Activated naive CD8-positive, alpha-beta T cell treated with anti-CD3 and anti-CD28 coated beads, Interleukin-2, amount 10 ng/mL, durations not matched to agents 7 days and 5 days (primary cell): ENCODE measurements at places on chromosomes 12 and 14. TPM values are rescaled to one million over a fixed set of nuclear protein-coding genes. Genes with fewer than 3 reads are reported as not detected.

GPRC5A gene
- not detected for total RNA-seq

- H3K36me3 ChIP-seq, result peaks cover 15% of the 10 kb centered on the region
- DNase-seq, result no peak
- no peaks in the 10 kb centered on the region for H3K27me3 ChIP-seq
Measured at GRCh38 chr12:12614342-12614741, 2.7 kb downstream of the CREBL2 start.

- peaks cover 82% of the 10 kb centered on the region for H3K36me3 ChIP-seq
- no peaks in the 10 kb centered on the region for H3K27me3 ChIP-seq
- H3K4me3 ChIP-seq, result no peak overlapping the region
- no peak for DNase-seq
Measured at GRCh38 chr12:46238821-46239220, 30.0 kb downstream of the SLC38A1 start.

GRCh38 chr12:5586201-5586600 lies 154.3 kb downstream of the NTF3 start:
- H3K4me1 ChIP-seq, result no peaks in the 10 kb centered on the region
- no peak for DNase-seq
- no peak overlapping the region for H3K4me3 ChIP-seq

DNA sequence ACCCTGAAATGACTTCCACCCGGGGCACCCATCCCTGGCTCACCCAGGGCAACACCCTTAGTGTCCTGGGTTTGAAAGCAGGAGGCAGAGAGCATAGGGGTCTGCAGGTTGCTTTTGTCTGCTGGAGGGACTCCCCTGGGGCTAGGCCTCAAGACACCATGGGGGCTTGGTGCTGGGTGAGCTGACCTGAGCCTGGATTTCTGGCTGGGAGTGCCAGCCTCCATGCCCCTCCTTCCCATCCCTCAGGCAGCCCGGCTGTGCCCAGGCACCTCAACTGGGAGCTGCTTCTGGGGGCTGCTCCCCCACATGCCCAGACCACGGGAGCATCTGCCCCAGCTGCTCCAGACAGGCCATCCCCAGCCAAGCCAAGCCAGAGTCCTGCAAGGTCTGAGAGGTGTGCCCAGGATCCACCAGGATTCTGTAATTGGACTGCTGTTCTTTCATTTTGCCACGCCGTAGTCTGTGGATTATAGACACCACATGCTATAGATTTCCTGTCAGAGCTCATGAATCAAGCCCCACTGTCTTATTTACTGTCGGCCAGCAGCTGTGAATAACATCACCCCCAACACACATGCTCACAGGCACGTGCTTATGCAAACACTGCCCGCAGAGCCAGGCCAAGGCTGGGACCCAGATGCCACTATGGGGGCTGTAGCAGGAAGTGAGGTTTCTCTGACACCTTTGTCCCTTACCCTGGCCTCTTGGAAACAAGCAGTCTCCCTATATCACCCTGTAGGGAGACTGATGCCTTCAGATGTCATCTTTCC lies 29.4 kb upstream of the ESRRB start:
- peaks cover 22% of the 10 kb centered on the region for H3K27me3 ChIP-seq
- H3K4me1 ChIP-seq, result no peaks in the 10 kb centered on the region
- no peaks in the 10 kb centered on the region for H3K36me3 ChIP-seq
- H3K4me3 ChIP-seq, result no peak overlapping the region
- no peak for DNase-seq

DNA sequence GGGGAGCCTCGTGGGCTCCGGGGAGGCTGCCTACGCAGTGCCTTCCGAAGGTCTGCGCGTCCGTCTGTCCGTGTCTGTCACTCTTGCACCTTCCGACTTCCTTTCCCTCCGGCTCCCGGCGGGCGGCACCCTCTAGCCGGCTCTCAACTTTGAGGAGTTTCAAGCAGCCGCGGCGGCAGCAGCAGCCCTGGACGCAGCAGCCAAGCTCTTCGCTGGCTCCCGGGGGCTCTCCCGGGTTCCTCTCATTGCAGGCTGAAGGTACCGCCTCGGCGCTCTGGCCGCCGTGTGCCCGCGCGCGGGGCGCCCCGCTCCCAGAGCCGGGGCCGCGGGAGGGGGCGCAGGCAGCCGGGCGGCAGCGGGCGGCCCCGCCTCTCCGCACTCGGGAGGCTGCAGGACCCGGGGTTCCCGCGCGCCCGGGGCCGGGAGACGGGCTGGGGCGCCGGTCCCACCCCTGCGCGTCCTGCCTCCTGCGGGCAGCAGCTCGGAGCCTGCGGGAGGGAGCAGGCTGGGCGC lies at the start of the genes AMIGO2 and PCED1B:
Gene AMIGO2 (minus strand): TSS at position 492 of the 513 bp plus-strand sequence. CDS start 957 bp downstream, outside the sequence.
Gene PCED1B (plus strand): TSS at position 154 of the 513 bp plus-strand sequence. CDS start 155,443 bp downstream, outside the sequence.
- peaks cover 9% of the 10 kb centered on the region for H3K36me3 ChIP-seq
- no peaks in the 10 kb centered on the region for H3K27me3 ChIP-seq
- peak; percentile 78 for DNase-seq
- peak within 1 kb of the TSS; percentile 93 for H3K27ac ChIP-seq
- peak within 1 kb of the TSS; percentile 96 for H3K4me3 ChIP-seq

DNA sequence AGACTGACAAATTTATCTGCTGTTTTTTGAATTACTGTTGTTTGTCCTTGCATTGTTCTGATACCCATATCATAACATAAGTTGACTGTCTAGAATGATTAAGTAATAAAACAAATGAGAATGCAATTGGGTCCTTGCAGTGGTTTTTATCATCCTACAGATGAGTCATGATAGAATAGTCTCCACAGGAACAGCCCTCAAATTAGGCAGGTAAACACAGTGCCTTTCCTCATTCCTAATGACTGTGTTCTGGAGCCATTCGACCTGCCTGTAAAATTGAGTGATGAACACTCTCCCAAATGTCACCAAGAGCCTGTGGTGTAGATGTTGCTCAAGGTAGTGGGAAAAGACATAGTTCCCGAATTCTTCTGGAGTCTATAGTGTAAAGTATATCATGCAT lies 12.3 kb downstream of the NKX2-8 start:
- no peaks in the 10 kb centered on the region for H3K36me3 ChIP-seq
- no peaks in the 10 kb centered on the region for H3K4me1 ChIP-seq
- peaks cover 10% of the 10 kb centered on the region for H3K27me3 ChIP-seq
- no peak overlapping the region for H3K4me3 ChIP-seq
- H3K27ac ChIP-seq, result no peak overlapping the region

DNA sequence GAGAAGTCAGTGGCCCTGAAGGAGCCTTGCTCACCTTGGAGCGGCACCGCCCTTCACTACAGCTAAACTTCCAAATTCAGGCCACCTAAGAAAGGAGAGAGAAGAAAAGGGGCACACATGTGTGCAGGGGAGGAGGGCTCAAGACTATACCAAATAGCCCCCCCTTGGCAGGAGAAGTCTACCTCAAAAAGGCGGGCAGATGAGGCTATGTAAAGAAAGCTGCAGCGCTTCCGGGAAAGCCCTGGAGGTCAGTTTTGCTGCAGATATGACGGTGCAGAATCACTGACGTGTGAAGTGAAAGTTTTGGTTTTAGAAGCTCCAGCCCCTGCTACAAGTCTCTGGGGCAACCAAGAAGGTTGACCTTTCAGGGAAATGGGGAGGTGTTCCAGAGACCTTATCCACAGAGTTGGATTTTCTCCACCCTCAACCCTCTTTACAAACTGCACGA lies 48.2 kb upstream of the PNMA1 start:
- H3K36me3 ChIP-seq, result peaks cover 7% of the 10 kb centered on the region
- DNase-seq, result no peak
- H3K4me1 ChIP-seq, result peaks cover 60% of the 10 kb centered on the region
- peak overlapping the region; percentile 88 for H3K27ac ChIP-seq
- no peaks in the 10 kb centered on the region for H3K27me3 ChIP-seq
- peak overlapping the region; percentile 62 for H3K4me3 ChIP-seq
